Stimulated activated naive CD8-positive, alpha-beta T cell treated with anti-CD3 and anti-CD28 coated beads, Interleukin-15, Interleukin-2, amounts not matched to agents 100 U/mL and 50 U/mL, for 24 hours (primary cell): ENCODE measurements at places on chromosomes 4 and X.

GRCh38 chrX:143664302-143664701 lies 28.4 kb upstream of the SLITRK4 start:
- DNase-seq, result no peak

DNA sequence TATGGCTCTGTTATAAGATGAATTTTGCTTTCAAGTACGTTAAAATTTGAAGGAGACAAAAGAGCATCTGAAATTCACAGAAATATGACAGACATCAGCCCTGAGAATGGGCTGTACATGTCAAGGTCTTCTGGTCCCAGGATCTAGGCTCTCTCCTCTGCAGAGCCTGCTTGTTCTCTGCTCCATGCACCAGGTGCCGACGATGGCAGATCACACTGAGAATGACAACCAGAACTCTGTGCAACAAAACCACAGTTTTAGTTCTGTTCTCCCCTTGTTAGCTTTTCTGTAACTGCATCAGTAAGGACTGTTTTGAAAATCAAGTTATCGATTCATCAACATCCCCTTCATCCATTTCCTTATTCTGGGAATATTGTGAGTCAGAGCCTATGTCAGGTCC lies 30.9 kb upstream of the LGI2 start:
- DNase-seq, result no peak

DNA sequence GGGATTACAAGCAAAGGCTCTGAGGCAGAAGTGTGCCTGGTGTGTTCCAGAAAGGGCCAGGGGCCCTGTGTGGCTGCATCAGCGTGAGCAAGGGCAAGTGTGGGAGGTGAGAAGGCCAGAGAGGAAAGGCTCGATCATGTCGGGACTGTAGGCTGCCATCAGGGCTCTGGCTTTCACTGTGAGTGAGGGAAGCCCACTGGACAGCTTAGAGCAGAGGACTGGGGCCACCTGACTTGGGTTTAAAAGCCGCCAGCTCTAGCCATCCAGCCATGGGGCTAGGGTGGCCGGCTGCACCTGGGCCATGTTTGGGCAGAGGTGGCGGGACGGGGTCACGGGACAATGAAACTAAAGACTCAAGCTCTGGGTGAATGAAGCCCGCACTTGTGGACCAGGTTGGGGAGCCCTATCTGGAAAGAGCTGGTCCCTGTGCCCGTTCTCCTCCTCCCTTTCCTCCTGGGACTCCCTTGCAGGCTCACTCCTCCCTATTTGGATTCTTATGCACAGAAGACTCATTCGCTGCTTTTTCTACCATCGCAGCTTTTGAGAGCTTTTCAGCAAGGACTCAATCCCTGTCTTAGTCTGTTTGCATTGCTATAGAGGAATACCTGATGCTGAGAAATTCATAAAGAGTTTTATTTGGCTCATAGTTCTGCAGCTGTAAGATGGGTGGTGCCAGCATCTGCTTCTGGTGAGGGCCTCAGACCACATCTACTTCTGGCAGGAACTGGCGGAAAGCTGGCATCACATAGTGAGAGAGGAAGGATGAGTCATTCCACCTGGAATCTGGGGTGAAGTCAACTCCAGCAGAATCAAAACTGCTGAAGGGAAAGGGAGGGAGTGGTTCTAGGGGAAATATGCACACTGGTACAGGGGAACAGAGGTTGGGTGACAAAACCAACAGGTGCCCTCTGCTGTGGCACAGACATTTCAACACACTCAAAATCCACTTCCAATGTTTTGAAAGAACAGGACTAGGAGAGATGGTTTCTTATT lies 15.3 kb downstream of the CTAG1B start:
- DNase-seq, result no peak

DNA sequence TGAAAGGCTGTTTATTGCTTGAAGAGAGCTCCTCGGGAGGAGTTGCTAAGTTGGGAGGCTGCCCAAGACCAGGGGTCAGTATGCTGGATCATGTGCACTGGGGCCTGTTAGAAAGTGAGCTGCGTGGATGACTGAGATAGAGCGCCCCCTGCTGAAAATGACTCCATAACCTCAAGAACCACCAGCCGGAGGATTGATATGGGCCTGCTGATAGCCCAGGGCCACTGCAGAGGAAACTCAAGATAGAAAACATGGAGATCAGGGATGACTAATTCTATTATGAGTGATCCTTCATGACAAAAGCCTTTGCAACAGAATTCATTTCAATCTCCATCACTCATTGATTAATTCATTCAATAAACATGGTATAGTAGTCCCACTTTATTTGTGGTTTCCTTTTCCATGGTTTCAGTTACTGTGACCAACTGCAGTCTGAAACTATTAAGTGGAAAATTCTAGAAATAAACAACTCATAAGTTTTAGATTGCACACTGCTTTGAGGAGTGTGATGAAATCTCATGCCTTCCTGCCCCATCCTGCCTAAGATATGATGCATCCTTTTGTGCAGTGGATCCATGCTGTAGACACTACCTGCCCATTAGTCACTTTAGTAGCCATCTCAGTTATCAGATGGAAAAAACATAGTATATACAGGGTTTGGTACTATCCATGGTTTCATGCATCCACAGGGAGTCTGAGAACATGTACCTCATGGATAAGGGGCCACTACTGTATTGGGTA lies 126.7 kb upstream of the MBNL3 start:
- DNase-seq, result peak; percentile 48

- no peak for DNase-seq
Observed at GRCh38 chrX:53280331-53281320, 758 bp downstream of the IQSEC2 start.

- DNase-seq, result no peak
Observed at GRCh38 chr4:102217775-102218355, 127.4 kb downstream of the SLC39A8 start.

DNA sequence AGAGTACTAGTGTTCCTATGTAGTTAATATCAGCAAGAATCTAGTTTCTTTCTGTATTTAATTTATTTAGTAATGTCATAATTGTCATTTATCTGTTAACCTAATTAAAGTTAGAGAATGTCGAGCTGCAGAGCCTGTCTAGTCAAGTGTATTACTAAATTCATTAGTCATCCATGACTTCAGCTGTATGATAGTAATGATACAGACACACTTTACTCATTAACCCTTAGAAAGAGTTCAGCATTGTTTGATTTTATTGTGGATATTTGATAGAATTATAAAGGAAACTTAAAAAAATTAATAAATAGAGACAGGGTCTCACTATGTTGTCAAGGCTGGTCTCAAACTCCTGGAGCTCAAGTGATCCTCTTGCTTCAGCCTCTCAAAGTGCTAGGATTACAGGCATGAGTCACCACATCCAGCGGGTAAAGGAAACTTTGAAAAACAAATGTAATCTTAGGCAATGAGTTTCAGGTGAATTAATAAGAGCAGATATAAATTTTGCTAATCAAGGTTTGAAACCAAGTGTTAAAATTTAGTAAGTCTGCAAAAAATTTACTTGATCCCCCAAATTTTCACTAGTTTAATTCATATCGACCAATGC lies 110.6 kb downstream of the ANK2 start:
- no peak for DNase-seq

- DNase-seq, result no peak
Observed at GRCh38 chr4:63898961-63899360, 510.3 kb downstream of the TECRL start.

GRCh38 chr4:106201373-106201772 lies 114.6 kb downstream of the TBCK start:
- DNase-seq, result no peak

DNA sequence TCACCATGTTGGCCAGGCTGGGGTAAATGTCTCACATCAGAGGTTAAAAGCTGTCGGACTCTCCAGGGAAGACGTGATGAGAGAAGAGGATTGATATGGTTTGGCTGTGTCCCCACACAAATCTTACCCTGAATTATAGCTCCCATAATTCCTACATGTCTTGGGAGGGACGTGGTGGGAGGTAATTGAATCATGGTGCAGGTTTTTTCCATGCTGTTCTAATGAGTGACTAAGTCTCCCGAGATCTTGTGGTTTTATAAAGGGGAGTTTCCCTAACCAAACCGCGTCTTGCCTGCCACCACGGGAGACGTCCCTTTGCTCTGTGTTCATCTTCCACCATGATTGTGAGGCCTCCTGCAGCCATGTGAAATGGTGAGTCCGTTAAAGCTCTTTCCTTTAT lies 64.4 kb downstream of the ASMT start:
- DNase-seq, result peak; percentile 28

GRCh38 chrX:119101168-119101567 lies 26.4 kb downstream of the KIAA1210 start:
- DNase-seq, result no peak

- DNase-seq, result no peak
Observed at GRCh38 chr4:148004228-148004857, 272.5 kb downstream of the ARHGAP10 start.

GRCh38 chrX:149490100-149490499 lies 15.0 kb downstream of the IDS start:
- no peak for DNase-seq

GRCh38 chr4:182294451-182294850 lies 51.2 kb downstream of the TENM3 start:
- no peak for DNase-seq

DNA sequence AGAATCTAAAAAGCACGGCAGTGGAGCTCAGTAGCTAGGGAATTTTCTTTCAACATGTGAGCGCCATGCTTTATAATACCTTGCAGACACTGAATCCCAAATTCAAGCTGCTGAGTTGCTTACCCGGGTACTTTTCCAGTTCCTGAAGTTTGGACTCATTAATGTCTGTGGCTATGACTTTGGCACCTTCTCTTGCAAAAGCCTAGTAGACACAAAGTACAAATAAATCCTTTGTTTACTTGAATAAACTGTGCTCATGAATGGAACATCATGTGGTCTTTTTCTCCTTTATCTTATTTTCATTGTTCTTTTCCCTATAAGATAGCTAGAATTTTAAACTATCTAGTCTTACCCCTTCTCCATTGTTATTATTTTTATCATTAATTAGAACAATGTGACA lies 4.6 kb downstream of the BDH2 start:
- DNase-seq, result no peak

DNA sequence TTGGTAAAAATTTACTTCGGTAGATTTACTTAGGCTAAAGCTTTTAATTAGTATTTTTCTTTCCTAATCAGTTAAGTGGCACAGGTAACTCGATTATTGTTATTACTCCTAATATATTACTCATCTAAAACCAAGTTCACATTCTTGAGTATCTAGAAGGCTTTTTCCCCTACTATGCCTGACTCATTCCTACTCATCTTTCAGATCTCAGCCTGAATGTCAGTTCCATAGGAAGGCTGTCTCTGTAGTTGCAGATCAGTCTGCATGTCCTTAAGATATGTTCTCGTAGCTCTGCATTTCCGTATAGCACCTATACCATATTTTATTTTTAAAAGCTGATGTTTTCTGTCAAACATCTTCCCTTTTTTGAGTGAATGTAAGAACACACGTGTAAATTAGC lies 5.9 kb upstream of the FAM184B start:
- DNase-seq, result no peak

DNA sequence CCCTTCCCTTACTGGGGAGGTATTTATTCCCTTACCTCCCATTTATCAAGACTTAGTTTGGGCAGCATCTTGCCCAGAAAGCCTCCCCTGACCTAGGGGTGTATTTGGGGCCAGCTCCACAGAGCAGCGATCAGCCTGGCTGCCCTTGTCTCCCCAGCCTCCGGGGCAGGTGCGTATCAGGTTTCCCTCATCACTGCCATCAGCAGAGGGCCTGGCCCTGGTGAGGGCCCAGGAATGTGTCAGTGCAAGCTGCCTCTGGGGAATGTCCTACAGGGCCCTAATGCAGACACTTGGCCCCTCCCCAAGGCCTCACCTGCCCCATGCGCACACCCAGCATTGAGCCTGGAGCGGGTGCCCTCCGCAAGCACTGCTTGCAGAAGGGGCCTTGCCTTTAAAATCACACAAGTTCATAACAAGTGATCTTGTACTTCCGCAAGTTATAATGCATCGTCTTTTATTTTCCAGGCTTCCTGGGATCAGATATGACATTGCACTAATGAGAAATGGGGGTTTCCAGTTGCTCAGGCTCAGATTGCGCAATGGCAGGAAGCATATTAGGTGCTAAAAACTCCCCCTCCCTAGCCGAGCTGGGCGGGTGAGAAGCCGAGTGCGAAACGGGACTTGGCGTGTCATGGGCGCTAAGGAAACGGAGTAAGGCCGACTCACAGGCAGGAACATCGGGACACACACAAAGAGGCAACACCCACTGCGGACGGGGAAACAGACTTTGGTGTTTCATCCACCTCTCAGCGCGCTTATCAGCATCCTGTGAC lies 25.4 kb upstream of the AFAP1 start:
- DNase-seq, result no peak

GRCh38 chrX:42093756-42094155 lies 170.4 kb upstream of the CASK start:
- peak; percentile 5 for DNase-seq

- DNase-seq, result no peak
Observed at GRCh38 chr4:15345134-15345533, 82.7 kb upstream of the C1QTNF7 start.

DNA sequence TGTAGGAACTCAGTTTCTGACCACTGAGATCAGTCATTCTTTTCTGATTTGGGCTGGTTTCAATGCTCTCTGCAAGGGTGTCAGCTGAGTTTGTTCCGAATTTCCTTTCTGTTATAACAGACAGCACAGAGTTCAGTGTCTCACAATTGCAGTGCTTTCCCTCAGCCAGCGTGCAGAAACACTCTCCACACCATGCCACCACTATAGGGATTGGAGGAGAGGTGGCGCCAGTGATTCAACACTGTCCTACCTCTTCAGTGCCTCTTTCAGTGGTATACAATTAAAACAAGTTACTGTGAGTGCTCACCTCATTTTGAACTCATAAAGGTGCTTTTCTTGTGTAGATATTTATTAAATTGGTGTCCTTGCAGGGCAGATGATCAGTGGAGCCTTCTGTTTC lies 413.2 kb upstream of the CXorf51B start:
- DNase-seq, result no peak

DNA sequence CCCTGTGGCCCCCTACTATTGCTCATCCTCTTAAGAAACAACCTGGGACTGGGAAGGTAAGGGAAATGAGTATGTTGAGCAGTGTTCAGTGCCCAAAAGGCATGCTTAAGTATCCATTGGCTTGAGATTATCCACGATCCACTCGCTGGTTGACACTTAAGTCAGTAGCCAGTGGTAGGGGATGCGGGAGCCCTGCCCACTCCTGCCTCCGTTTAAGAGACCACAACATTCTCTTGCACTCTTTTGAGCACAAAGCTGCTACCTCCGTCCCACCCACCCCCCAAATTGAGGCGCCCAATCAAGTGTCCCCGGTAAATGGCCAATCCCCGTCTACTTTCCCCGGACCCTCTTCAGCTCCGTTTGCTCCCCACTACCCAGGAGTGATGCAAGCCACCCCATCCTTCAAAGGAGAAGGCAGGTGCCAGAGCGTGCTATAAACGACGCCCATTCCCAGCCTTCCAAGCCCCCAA lies 25.0 kb downstream of the UTP14A start:
- DNase-seq, result no peak

GRCh38 chrX:135985157-135985972 lies at the start of gene SLC9A6:
TSS of gene SLC9A6 (plus strand) at chrX:135985435. CDS start at chrX:135985659, 224 bp downstream.
- peak; percentile 74 for DNase-seq
